ENCODE measurements at places on chromosomes 11 and 22.

DNA sequence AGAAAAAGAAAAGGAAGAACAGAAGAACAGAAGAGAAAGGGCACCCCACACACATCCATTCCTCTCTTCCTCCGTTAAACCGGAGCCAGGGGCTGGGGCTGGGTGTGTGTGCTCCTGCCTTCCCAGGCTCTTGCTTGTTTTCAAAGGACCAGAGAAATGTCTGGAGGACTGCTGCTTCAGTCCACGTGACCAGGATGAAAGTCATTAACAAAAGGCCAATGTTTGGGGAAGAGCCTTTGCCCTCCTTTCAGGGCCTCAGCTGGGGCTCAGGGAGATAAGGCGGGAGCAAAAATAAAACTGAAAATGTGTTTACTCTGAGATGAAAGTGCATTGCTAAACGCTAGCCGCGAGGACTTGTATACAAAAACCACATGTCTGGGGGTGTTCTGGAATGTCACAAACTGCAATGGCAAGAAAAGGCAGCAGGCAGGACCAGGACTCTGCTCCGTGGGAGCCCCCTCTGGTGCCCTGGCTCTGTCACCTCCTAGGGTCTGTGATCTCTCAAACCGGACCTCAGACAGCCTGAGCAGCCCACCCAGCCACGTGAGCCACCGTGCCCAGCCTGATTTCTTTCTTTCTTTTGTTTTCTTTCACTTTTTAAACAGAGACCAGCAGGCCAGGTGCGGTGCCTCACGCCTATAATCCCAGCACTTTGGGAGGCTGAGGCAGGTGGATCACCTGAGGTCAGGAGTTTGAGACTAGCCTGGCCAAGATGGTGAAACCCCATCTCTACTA, 31.6 kb upstream of the MYH9 start:
- peak; percentile 57 for DNase-seq

- peak; percentile 60 for DNase-seq
Observed at GRCh38 chr22:32533265-32534111, 58.9 kb downstream of the FBXO7 start.

DNA sequence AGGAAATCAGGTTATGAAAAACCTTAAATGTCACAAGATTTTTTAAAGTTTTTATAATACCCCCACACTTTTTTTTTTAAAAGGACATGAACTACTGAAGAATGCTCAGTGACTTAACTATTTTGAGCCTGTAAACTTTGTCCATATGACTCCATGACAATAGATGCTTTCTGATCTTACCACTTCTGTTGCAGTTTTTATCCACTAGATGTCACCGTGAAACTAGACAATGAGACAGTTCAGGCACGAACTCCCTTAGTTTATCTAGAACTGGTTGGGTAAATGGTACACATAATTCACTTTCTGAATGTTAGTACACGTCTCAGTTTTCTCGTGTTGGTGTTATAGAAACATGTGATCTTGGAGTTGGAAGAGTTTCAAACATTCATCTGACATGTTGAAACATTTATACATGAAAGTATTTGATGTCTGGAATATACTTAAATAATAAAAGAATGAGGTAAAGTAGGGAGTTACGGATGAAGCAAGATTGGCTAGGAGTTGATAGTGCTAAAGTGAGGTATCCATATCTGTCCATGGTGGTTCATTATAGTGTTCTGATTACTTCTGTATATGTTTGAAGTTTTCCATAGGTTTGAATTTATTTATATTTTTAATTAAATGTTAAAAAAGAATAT, 8.1 kb downstream of the CCDC15 start:
- DNase-seq, result peak; percentile 80

- no peak for DNase-seq
Observed at GRCh38 chr11:87397011-87397865, 359.5 kb downstream of the TMEM135 start.

DNA sequence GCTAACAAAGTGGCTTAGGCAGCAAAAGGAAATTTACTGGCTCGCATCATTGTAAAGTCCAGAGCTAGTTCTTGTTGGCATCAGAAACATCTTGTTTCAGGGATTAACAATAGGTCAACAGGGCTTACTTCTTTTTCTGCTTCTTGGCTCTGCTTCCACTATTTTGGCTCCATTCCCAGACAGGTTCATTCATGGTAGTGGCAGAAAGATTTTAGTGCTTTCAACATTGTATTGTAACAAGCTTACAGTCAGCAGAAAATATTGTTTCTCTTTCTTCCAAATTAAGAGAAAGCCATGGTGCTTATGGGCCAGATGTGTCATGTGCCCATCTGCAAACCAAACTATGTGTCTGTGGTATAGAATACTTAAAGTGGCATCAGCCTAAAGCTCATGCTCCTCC, 315.6 kb downstream of the RAB38 start:
- DNase-seq, result no peak

DNA sequence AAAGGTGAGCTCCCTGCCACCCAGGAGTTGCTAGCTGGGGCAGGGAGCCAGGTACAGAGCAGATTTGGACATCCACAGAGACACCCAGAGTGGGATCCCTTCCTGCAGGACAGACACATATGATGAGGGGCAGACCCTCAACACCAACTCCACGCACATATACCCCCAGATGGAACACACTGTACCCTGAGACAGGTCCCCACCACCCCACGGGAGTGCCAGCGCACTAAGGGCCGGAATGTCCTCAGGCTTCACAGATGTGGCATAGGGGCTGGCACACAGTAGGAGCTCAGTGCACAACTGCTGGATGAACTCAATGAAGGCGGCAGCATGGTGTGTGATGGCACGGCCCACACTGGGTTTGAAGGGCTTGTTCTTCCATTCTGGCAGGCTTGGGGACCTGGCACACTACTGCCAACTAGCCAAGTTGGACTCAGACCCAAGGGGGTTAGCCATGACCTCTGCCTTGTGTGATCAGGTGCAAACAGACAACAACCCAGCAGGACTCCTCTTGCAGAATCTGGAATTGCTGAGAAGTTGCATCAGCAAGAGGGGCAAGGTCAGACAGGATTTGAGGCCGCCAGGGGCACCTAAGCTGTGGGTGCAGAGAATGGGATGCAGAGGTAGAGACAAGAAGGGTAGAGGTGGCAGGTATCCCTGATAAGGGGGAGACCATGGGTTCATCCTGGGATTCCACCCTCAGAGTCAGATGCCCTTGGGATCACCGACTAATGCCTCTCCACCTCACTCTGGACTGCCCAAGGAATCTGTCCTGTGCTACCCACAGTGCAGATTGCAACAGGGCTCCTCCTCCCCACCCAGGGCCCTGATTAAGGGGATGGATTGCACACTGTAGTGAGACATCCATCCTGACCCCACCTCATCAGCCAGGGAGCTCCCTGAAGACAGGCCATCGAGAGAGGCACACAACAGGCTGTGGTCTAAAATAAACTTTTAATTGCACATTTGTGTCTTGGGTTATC, 2.4 kb downstream of the C22orf15 start:
- DNase-seq, result no peak

- no peak for DNase-seq
Observed at GRCh38 chr11:35076201-35077100, 62.5 kb upstream of the CD44 start.

GRCh38 chr11:92632495-92632894, 337.0 kb upstream of the MTNR1B start:
- no peak for DNase-seq
